ENCODE measurements at places on chromosomes 3 and 15.
A peak's percentile ranks its signal among the peaks of the same experiment; 100 is the strongest.

DNA sequence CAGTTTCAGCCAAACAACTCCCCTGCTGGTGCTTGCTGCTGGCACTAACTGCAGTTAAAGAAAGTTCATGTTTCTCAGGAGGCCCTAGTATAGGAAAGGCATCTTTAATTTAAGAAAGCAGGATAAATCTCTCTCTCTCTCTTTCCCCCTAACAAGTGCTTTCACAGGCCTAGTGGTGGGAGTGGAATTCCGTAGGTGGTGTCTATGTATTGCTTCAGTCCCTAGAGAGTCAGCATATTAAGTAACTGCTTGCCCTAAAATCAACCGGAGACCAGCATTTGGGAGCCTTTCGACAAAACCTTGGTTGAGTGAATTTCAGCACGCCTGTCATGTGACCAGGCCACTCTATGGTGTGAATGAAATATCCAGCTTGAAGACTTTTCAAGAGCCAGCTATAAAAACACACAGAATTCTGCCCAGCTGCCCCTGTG is 169.2 kb upstream of the TGFBR2 start:
- no peak for DNase-seq

- no peak for DNase-seq
These were observed 186.8 kb downstream of the OCA2 start for GRCh38 chr15:27912283-27912682.

GRCh38 chr3:171770689-171771620 is 39.3 kb downstream of the PLD1 start:
- DNase-seq = peak; percentile 48

DNA sequence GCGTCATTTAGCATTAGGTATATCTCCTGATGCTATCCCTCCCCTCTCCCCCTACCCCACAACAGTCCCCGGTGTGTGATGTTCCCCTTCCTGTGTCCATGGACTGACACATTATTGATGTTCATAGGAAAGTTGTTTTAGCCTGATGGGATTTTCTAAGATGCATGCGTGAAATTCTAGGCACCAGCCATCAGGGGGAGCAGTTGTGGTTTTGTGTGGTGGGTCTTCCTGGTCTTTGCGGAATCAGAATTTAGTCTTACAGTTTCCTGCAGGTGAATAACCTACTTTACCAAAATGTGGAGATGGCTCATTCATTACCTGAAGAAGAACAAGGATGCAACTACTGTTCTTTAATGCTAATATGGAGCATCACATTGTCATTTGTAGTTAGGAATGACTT is 455.0 kb upstream of the THBS1 start:
- peak; percentile 72 for DNase-seq

- peak; percentile 56 for DNase-seq
These were observed 44.6 kb downstream of the SLC12A1 start for GRCh38 chr15:48250640-48251076.

GRCh38 chr15:101139986-101140696 is 111.7 kb downstream of the CHSY1 start:
- DNase-seq = peak; percentile 9

DNA sequence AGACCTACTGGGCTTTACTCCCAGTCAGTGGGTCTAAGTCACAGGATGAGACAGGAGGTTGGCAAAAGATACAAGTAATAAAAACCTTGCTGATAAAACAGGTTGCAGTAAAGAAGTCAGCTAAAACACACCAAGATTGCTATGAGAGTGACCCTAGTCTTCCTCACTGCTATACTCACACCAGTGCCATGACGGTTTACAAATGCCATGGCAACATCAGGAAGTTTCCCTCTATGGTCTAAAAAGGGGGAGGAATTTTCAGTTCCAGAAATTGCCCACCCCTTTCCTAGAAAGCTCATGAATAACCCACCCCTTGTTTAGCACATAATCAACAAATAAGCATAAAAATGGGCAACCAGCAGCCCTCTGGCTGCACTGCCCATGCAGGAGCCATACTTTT is 966.7 kb upstream of the ROBO1 start:
- no peak for DNase-seq

DNA sequence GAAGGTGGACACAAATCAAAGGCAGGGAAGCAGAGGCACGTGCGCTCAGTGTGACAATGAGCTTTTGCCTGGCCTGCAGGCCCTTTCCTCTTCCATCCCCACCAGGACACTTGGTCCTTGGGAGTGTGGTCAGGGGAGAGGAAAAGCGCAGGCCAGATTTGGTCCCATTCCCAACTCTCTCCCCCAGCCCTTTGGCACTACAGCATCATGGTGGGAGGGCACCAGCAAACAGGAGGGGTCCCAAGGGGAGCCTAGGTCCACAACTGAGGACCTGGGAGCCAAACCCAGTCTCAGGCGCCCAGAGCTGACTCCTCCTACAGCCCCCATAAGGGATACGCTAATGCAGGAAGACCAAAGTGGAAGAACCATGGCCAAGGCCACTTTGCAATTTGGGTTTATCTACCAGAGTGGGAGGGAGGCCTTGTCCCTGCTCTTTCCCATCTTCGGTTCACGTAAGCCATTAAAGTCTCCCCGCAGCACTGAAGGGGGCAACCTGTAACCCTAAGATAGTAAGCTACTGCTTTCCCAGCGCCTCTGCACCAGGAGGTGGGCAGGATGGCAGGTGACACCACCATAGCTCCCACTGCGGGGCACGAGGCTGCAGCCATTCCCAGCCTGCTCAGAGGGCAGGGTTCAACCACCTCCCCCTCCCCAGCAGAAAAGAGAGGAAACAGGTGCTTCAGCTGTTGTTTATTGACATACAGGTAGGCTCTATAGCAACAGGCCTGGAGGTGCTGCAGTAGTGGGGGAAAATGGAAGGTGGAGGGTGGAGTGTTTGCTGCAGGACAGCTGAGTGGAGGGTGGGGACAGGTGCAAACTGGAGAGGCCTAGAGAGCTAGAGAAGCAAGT is 993 bp upstream of the GRAMD2A start:
- DNase-seq = no peak

DNA sequence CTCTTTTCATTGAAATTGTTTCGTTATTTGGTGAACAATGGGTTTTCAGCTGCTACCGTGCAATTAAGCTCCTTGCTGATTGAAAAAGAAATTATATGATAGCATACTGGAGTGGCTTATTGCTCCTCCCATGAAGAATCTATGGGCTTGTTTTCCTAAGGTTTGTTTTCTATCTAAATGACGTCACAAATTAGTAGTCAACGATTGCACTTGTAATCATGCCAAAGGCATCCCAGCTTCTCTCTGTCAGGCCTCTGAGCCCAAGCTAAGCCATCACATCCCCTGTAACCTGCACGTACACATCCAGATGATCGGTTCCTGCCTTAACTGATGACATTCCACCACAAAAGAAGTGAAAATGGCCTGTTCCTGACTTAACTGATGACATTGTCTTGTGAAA is 388.0 kb upstream of the LMCD1 start:
- no peak for DNase-seq

- DNase-seq = no peak
These were observed 21.9 kb downstream of the POLR2M start for GRCh38 chr15:57728436-57728835.

- DNase-seq = no peak
These were observed 7.1 kb downstream of the SIAH2 start for GRCh38 chr3:150755902-150756301.

- DNase-seq = no peak
These were observed 56.1 kb downstream of the CALML4 start for GRCh38 chr15:68149059-68149458.

GRCh38 chr15:33068007-33068481 is 126.5 kb downstream of the FMN1 start:
- DNase-seq = no peak

GRCh38 chr15:39498629-39499028 is 82.2 kb upstream of the THBS1 start:
- DNase-seq = no peak

DNA sequence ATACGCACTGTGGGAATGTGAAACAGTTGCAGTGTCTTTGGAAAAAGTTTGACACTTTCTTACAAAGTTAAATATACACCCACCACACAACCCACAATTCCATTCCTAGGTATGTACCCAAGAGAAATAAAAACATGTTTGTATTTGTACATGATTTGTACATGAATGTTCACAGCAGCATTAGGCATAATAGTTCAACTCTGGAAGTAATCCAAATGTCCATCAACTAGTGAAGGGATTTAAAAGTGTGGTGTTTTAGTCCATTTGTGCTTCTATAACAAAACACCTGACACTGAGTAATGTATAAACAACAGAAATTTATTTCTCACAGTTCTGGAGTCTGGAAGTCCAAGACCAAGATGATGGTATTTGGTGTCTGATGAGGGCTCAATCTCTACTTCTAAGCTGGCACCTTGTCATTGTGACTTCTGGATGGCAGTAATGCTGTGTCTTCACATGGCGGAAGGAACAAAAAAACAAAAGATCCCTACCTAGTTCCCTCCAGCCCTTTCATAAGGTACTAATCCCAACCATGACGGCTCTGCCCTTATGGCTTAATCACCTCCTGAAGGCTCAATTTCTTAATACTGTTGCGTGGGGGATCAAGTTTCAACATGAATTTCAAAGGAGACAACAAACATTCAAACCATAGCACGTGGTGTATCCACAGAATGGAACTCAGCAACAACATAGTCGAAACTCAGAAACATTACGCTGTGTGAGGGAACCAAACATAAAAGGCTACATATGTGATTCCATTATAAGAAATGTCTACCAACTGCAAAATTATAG is 120.5 kb downstream of the AQP9 start:
- no peak for DNase-seq

- no peak for DNase-seq
These were observed 150.9 kb downstream of the CHDH start for GRCh38 chr3:53695324-53695690.

GRCh38 chr3:138202945-138203701 is 16.0 kb downstream of the ARMC8 start:
- DNase-seq = no peak

DNA sequence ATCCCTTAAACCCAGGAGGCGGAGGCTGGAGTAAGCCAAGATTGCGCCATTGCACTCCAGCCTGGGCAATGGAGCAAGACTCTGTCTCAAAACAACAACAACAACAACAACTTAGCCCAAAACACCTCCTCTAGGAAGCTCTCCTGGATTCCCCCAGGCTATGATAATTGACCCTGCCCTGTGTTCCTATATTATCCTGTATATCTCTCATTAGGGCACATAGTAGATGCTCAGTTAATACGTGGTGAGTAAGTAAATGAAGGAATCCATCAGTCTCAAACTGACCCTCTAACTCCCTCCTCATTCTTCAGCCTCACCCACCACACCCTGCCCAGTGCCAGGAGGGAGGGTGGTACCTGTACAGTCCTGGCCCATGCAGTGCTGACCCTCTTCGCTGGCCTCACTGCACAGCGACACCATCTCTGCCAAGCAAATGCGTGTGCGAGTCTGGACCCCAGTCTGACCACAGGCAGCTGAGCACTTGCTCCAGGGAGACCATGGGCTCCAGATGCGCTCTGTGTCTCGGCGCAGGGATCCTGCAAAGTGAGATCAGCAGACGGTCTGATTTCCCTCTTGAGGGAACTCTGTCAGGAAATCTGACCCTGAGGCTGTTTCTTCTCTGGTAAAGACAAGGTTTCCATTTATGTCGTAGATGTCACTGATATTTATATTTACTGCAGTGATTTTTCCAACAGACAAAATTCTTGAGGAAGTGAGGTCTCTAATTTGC is 6.2 kb downstream of the CILP start:
- DNase-seq = no peak

DNA sequence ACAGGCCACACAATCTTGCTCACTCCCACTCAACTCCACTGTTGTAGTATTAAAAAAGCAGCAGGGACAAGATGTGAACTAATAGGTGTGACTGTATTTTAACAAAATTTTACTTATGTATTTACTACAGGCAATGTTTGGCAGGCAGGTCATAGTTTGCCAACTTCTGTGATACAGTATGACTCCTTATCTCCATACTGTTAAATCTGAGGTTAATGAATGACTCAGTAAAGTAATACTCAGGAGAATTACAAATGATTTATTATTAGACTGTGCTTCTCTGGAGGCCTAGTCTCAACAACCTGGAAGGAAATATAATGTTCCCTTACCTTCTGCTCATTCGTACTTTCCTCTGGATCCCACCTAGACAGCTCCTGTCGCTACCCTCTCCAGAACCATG is 258.6 kb upstream of the KCNMB2 start:
- DNase-seq = no peak
